ENCODE measurements at places on chromosomes 12 and 14.

- DNase-seq = no peak
These were observed 3.0 kb upstream of the CISTR start for GRCh38 chr12:53754633-53755264.

GRCh38 chr14:92407410-92407809, 84.4 kb downstream of the SLC24A4 start:
- DNase-seq = no peak

GRCh38 chr14:69300601-69301221, 40.8 kb downstream of the GALNT16 start:
- no peak for DNase-seq

DNA sequence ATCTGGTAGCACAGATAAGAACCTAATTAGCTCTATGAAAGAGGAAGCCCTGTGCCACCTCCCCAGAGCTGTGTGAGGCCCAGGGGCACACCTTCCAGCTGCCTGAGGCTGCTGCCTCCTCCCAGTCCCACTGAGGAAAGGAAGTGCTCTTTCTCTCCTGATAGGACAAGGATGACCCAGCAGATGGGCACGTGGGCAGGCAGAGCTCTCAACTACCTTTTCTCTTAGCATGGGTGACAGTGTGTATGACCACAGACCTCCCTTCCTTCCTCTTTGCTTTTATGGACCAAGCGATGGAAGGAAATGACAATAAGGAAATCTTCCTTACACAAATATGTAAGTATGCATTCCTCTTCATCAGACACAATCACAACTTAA, 127.6 kb upstream of the AMIGO2 start:
- no peak for DNase-seq

- DNase-seq = no peak
These were observed 47.6 kb upstream of the PNMA1 start for GRCh38 chr14:73761618-73762355.

- DNase-seq = no peak
These were observed 11.0 kb upstream of the PEX5 start for GRCh38 chr12:7178481-7178880.

- DNase-seq = no peak
These were observed 22.5 kb downstream of the E2F7 start for GRCh38 chr12:77042833-77043232.

- DNase-seq = no peak
These were observed 503 bp downstream of the FBXO21 start for GRCh38 chr12:117189725-117190209.

- no peak for DNase-seq
These were observed 66.2 kb upstream of the PTGR2 start for GRCh38 chr14:73785336-73785833.

DNA sequence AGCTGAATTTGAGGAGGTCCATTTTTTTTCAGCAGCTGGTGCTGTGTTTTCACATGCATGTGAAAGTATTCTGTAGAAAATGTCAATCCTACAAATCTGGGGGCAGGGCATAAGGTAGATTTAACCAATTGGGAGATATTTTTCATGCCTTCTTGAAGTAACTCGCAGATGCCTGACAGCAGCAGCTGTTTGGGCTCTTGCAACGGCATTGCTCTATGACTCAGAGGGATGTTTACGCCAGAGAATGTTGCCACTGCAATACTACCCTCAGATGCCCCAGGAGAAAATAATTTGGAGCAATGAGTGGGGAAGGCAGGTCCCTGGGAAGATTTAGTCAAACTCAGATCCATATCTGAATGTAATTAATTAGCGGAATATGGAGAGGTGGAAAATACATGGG, 42.5 kb upstream of the MYBPC1 start:
- DNase-seq = no peak

GRCh38 chr14:106530423-106531107, 1004.2 kb downstream of the TMEM121 start:
- no peak for DNase-seq

GRCh38 chr14:90659156-90659555, 157.1 kb downstream of the TTC7B start:
- no peak for DNase-seq

DNA sequence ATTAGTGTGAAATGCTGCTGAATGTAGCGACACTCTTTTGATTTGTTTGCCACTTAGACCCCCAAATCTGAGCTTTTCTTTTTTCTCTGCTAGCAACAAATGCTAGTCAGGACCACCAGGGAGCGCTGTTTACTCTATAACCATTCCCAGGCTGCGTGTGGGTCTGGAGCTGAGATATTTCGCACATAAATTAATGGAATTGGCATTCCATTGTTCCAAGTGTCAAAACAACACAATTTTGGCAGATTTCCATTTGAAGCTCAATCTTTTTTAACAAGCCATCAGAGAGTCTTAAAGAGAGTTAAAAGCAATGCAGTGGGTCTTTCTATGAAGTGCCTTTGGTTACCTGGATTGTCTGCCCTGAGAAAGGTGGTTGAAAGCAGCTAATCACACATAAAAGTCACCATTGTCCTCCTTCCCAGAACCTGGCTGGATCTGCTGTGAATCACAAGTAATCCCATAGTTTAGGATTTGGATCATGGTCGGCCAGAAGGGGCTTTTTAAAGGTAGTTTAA, 7.4 kb upstream of the TMEM132C start:
- no peak for DNase-seq

DNA sequence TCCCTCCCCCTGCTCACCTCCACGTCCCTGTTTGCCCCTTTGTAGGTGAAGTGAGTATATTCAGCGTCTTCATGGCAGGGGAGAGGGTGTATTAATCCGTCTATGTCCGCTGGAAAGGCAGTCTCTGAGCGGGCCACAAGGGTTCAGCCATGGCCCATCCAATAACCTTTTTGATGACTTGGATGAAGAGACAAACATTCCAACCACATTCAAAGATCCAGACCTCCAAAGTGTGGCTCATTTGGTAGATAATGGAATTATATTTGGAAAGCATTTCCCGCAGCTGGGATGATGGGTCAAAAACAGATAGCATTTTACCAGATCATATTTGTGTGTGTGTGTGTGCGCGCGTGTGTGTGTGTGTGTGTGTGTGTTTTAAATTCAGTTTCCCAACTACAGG, 345.9 kb downstream of the DPF3 start:
- DNase-seq = no peak

GRCh38 chr14:69132513-69133181, 20.3 kb downstream of the DCAF5 start:
- no peak for DNase-seq

- DNase-seq = no peak
These were observed 13.2 kb upstream of the MDM2 start for GRCh38 chr12:68794653-68795251.

GRCh38 chr12:75863533-75863932, 168.0 kb downstream of the PHLDA1 start:
- DNase-seq = no peak

DNA sequence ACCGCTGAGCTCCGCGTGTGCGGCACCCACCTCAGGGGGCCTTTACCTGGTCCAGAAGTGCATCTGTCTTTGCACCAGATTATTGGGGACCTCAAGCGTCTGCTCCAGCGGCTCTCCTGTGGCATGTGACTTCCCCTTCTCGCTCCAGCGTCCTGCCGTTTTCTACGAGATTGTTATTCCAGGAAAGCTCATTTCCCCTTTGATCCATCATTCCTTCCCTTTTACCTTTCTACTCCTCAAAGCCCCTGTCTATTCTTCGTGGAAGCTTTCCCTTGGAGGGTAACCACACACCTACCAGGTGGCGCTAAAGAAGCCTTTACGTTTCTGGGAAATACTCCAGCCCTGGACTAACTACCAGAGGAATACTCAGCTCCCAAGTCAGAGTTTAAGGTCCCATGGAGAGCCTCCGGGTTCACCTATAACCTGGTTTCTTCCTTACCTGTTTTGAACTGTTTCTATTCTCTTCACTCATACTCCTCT, 1.5 kb downstream of the FKBP4 start:
- DNase-seq = no peak

- DNase-seq = no peak
These were observed 429.1 kb downstream of the DAD1 start for GRCh38 chr14:22159957-22160356.

DNA sequence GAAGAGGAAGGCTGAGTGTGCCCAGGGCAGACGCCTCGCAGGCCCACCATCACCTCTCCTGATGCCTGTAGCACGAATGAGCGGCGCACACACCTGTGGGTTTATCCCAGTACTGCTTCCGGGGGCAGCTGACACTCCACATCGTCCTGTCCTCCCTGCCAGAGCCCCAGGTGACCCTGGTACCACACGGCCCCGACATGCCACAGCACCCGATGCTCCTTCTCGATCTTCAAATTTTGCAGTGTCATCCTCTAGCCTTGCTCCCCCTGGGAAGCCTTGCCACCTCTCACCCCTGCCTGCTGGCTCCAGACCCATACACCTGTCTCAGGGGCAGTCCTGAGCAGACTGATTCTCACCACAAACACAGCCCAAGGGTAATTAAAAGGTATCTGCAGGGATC, 40.6 kb downstream of the ANO2 start:
- DNase-seq = no peak

DNA sequence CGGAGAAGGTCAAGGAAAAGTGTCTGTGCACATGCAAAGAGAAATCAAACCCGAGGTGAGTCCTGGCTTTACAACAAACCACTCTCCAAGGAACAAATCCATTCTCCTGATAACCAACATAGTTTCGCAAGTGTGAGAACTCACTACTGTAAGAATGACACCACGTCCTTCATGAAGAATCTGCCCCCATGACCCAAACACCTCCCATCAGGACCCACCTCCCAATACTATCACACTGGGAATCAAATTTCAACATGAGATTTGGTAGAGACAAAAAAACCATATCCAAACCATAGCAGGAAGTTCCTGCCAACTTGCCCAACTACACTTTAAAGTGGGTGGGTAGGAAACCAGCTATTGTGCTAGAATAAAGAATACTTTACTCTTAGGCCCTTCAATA, 2.4 kb upstream of the ERC1 start:
- no peak for DNase-seq

DNA sequence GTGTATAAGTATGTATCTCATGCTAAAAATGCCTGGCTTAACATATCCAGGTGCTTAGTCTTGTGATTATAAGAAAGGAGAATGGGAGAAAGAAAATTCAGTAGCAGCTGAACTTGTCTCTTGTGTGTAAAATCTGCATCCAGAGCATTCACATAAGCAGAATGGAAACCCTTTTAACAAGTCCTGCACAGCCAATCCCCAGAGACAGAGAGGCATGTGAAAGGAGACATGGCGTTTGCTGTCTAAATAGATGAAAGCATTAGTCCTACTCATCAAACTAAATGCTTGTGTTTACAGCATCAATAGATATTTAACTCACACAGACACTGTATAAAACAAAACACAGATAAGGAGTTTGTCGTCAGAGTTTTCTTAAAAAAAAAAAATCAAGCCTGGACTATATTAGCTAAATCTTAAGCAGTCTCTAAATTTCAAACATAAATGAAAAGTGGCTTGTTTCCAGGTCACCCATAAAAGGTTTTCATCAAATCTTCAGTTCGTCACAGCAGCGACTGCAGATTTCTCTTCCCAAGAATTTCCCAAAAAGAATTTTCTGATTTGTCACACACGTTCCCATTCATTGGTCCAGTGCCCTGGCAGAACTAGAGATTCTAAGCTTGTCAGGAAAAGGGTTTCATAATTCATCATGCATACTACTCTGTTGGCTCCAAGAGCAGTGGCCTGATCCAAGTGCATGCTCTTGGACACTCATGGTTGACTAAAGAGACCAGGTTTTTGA, 249.2 kb downstream of the BTG1 start:
- DNase-seq = no peak
